ENCODE measurements at places on chromosomes 7 and 10.
A peak's percentile ranks its signal among the peaks of the same experiment; 100 is the strongest.

DNA sequence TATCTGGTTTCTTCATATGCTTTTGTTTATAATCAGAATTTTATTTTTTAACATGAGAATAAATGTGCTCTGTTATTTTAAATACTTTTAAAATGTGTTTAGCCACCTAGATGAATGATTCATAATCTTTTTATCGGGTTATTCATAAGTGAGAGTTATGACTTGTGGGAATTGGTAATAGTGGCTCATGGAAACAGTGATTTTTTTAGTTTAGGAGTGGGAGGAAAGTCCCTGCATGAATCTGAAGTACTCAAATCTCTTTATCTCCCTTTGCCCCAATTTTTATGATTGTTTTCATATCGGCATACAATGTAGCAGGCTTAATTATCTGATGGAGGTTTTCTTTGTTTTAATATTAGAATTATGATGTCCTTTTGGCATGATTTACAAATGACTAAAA, 42.9 kb downstream of the TAX1BP1 start:
- no peak for DNase-seq

DNA sequence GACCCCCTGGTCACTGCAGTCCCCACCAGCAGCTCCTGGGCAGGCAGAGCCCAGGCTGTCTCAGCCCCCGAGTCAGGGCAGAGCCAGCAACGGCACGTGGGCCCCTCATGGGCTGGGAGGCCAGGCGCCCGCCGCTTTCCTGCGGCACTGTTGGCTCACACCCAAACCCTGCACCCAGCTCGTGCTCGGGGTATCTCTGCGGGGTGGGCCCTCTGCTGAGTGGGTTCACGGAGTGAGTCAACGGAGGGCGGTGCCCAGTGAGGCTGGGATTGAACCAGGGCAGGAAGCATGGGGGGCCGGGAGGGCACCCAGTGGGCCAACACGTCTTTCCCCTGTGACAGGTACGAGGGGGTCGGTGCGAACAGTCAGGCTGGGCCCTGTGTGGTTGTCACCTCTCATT, 28.9 kb downstream of the ADAP1 start:
- no peak for DNase-seq

GRCh38 chr10:76435157-76435556, 1003.7 kb downstream of the LRMDA start:
- DNase-seq, result no peak

DNA sequence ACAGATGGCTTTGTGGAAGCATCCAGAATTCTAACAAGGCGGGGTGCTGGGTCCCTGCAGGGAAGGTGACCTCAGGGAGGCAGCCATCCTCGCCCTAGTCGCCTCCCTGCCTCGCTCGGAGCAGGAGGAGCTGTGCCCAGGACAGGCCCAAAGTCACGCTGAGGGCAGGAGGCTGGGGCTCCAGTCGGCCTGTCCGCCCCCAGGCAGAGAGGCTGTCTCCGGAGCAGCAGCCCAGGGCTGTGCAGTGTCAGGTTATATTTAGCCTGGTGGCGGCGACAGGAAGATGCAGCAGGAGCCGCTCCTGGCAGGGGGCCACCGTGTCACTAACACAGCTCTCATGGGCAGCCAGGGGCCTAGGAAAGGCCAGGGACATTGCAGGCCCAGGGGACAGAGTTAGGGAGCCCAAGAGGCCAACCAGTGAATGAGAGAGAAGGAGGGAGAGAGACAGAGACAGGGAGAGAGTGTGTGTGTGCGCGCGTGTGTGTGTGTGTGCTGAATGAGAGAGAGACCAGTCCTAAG, 13.5 kb downstream of the KCNH2 start:
- DNase-seq, result no peak

GRCh38 chr7:100044718-100045117, 4.9 kb upstream of the ZSCAN21 start:
- DNase-seq, result peak; percentile 8

DNA sequence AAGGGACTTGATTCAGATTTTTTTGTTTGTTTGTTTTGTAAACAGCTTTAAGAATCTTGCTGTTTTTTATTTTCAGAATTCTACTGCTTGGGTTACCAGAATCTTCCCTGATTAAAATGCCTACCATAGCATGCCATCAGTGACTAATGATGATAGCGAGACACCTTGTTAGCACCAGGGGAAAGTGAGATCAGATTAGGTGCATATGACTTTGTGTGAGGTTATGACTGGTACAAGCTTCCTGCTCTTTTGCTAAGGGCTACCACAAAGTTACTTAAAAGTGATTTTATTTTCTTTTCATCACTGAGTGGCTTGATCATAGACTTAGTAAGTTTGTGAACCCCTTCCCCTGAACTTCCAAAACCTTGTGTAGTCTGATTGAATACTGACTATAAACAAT, 93.5 kb downstream of the SND1 start:
- no peak for DNase-seq

DNA sequence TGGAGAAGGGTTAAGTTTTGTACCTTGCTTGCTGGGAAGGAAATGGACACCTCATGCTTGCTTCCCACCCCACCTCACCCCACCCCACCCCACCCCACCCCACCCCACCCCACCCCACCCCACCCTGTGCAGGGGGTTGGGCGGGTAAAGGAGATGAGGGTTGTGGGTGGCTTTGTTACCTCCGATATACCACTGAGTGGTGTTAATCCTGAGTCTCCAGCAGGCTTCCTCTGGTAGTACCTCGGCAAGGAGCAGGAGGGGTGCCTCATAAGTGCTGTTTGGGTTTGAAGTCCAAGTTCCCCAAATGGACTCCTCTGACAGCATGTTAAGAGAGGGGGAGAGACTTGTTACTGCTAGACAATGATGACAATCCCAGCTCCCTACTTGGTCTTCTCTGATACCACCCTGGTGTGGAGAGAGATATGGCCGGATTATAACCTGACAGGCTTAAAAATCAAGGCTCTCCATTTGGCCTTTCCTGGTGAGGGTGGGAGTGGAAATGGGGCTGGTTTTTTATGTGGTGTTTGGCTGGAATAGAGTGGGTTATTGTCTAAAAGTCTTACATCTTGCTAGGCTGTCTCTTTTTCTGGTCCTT, 11.7 kb downstream of the SAMD8 start:
- no peak for DNase-seq

DNA sequence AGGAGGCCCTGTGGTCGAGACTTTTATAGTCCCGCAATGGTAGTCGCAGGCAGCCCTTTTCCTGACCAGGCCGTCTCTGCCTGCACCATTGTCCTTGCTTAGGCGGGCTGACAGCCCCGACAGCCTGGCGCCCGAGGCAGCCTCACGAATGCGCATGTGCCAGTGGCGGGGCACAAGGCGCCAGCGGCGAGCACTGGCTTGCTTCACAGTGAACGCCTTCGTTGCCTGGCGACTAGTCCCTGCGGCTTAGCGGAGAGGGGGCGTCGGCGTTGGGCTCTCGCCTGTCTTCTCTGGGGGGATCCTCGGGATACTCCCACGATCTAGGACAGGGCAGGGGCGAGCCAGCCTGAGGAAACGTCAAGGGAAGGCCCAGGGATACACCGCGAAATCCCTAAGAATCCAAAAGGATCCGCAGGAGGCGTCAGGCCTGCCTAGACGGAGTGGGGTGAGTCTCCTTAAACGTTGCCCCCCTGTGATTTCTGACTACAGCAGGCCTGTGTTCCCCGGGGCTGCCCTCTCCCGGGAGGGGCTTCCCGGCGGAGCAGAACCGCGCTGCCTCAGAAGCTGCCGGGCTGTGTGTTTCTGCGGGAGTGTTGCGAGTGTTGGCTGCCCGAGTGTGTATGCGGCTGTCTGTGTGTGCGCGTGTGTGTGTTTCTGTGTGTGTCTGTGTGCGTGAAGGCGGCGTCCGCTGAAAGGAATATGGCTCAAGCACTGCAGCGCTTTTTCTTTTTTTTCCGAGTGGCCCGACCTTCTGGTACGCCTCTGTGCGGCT, 20.5 kb upstream of the ZNF273 start:
- peak; percentile 58 for DNase-seq

DNA sequence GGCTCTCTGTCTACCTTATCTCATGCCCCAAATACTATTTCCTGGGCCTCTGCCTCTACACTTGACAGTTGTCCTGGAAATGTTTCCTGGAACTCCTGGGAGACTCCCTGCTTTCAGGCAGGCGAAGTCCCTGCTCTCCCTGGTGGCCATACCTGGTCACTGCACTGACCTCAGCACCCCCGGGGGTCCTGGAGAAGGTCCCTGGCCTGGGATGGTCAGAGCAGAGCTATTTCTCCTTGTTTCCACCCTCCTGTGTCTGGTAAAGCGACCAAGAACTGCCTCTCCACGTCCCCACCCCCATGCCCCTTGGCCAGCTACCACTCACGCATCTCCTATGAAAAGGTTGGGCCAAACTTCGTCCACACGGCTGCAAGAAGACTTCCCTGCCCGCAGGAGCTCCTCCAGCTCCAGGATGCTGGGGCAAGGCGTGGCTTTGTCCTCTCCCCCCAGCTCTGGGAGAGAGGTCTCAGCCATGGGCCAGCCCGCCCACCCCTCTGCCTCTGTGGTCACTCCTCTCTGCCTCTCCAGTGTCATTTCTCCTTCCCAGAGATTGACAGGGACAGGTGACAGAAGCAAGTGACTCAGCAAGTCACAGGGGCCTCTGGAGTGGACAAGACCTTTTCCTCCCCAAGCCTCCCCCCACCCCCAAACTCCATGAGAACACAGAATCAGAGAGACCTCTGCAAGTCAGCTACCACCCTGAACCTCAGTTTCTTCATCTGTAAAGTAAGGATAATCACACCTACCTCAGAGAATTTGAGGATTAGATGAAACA, 2.6 kb upstream of the SAMD8 start:
- DNase-seq, result no peak

GRCh38 chr10:24357344-24358004, 148.5 kb downstream of the KIAA1217 start:
- no peak for DNase-seq

- no peak for DNase-seq
These were observed 7.0 kb downstream of the GSAP start for GRCh38 chr7:77409005-77409738.

GRCh38 chr10:3480990-3481315, 304.1 kb downstream of the KLF6 start:
- DNase-seq, result no peak

DNA sequence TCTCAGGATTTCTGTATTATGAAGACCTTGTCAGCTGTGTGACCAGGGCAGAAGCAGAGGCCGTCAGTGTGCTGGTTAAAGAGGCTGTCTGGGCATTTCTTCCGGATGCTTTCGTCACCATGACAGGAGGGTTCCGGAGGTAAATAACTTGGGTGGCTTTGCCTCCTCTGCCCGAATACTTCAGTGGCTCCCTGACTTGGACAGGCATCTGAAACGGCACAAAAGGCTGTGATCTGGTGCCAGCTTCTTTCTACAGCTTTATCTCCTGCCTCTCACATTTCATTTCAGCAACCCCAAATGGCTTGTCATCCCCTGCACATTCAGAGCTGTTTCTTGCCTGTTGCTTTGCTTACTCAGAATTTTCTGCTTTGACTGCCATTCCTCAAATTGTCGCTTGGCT, 23.2 kb downstream of the DNTT start:
- DNase-seq, result no peak

Data from hypothalamus (tissue), 51 donors.